ENCODE measurements at places on chromosomes 3 and 15. TPM values are rescaled to one million over a fixed set of nuclear protein-coding genes. Genes with fewer than 3 reads are reported as not detected.

Gene PARP15
- total RNA-seq, result not detected

GRCh38 chr3:40046149-40046548 is 236.7 kb downstream of the MYRIP start:
- peaks cover 6% of the 10 kb centered on the region for H3K36me3 ChIP-seq
- no peak overlapping the region for H3K4me3 ChIP-seq
- H3K27me3 ChIP-seq, result no peaks in the 10 kb centered on the region

DNA sequence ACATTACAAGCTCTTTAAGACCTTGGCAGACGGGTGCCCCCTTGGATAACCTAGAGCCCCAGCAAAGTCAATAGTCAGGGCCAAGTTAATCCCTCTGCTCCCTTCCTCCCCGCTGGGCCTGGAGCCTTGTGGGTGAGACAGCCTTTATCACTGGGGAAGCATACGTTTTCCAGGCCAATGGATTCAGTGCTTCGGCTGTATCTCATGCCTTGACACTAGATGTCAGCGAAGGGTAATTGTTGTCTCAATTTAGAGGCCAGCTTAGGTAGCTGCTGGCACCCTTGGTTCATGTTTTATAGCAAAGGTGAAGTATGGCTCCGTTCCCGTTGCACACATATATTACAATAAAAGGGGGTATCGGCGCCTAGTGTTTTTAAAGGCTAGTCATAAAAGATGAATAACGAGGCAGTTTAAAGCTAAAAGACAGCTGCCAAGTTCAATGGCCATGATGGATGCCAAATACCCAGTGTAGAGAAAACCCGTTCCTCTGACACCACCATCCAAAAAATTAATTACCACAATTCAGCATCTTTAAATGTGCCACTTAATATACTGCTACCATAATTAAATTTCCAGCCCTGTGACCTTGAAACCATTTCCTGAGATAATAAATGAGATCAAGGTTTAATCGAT is 52.3 kb upstream of the BNIP2 start:
- peak; percentile 57 for DNase-seq
- H3K4me1 ChIP-seq, result no peaks in the 10 kb centered on the region

GRCh38 chr3:34934660-34935059 is 704.7 kb upstream of the ARPP21 start:
- no peak overlapping the region for H3K4me3 ChIP-seq
- H3K27me3 ChIP-seq, result no peaks in the 10 kb centered on the region
- DNase-seq, result no peak
- H3K27ac ChIP-seq, result no peak overlapping the region
- H3K4me1 ChIP-seq, result no peaks in the 10 kb centered on the region
- H3K36me3 ChIP-seq, result no peaks in the 10 kb centered on the region

- H3K4me1 ChIP-seq, result no peaks in the 10 kb centered on the region
- no peak overlapping the region for H3K27ac ChIP-seq
- no peaks in the 10 kb centered on the region for H3K27me3 ChIP-seq
Measured at GRCh38 chr15:27642981-27643380, 456.1 kb downstream of the OCA2 start.

Gene ZNF80
- not detected for total RNA-seq

Gene MKRN3
- not detected for total RNA-seq

DNA sequence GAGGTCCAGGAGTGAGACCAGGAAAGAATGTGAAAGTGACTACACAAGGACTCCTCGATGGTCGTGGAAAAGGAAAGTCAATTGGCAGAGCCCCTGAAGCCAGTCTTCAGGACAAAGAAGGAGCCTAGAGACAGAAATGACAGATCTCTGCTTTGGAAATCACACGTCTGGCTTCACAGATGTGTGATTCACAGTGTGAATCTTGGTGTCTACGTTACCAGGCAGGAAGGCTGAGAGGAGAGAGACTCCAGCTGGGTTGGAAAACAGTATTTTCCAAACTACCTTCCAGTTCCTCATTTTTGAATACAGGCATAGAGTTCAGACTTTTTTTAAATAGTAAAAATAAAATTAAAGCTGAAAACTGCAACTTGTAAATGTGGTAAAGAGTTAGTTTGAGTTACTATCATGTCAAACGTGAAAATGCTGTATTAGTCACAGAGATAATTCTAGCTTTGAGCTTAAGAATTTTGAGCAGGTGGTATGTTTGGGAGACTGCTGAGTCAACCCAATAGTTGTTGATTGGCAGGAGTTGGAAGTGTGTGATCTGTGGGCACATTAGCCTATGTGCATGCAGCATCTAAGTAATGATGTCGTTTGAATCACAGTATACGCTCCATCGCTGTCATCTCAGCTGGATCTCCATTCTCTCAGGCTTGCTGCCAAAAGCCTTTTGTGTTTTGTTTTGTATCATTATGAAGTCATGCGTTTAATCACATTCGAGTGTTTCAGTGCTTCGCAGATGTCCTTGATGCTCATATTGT is 6.0 kb downstream of the CCR2 start:
- no peak overlapping the region for H3K27ac ChIP-seq
- no peak overlapping the region for H3K4me3 ChIP-seq
- peak; percentile 32 for DNase-seq
- H3K36me3 ChIP-seq, result no peaks in the 10 kb centered on the region
- H3K27me3 ChIP-seq, result peaks cover 30% of the 10 kb centered on the region

DNA sequence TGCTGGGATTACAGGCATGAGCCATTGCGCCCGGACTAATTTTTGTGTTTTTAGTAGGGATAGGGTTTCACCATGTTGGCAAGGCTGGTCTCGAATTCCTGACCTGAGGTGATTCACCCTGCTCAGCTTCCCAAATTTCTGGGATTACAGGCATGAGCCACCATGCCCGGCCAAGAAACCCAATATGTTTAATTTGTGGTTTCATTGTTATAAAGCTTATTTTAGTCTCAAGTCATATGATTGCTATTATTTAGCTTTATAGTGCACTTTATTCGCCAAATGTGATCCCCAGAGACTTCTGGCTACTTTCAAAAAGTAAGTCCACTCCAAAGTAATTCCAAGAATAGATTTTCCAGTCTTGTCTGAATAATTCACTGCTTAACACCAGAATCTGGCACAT is 19.3 kb upstream of the SLC4A7 start:
- peaks cover 13% of the 10 kb centered on the region for H3K4me1 ChIP-seq
- H3K36me3 ChIP-seq, result no peaks in the 10 kb centered on the region
- H3K27ac ChIP-seq, result no peak overlapping the region
- peak; percentile 77 for DNase-seq
- no peaks in the 10 kb centered on the region for H3K27me3 ChIP-seq
- H3K4me3 ChIP-seq, result no peak overlapping the region

DNA sequence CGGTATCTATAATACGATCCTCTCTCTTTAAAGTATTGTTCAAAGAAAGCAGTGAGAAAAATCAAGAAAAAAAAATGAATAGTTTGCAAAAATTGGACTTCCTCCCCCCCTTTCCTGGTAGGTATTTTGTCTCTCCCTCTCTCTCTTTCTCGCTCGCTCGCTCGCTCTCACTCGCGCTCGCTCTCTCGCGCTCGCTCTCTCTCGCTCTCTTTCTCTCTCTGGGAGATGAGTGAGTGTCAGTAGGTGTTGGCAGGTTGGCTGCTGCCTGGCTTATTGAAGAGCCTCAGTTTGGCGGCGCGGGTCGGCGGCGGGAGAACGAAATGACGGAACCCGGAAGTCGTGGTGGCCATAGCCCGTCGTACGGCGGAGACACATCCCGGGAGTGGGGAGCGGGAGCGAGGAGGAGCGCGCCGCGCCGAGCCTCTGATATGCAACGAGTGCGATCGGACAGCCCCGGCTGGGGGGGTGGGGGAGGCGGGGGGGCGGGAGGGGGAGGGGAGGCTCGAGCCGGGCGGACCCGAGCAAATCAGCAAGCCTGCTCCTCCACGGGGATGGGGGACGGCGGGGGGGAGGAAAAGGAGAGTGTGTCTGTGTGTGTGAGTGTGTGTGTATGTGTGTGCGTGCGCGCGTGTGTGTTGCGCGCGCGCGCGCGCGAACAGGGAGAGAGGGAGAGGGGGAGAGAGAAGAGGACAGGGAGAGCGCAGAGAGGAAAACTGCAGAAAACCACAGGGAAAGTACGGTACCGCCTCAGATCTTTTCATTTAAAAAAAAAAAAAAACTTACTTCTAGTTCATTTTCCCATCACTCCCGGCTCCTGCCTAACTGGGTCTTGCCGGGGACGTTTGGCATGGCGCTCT is at the start of gene MEIS2:
Gene MEIS2, minus strand, starts transcription at position 441 of the 857 bp plus-strand sequence. CDS start 1,083 bp downstream, outside the sequence.
- peaks cover 20% of the 10 kb centered on the region for H3K4me1 ChIP-seq
- no peaks in the 10 kb centered on the region for H3K27me3 ChIP-seq
- peak within 1 kb of the TSS; percentile 93 for H3K27ac ChIP-seq
- H3K36me3 ChIP-seq, result no peaks in the 10 kb centered on the region

Gene GOLGA8T
- total RNA-seq, result 0.61 TPM

Gene SLC25A38
- total RNA-seq, result 37.6 TPM

GRCh38 chr3:197302696-197303341 is 4.4 kb upstream of the DLG1 start:
- H3K4me1 ChIP-seq, result peaks cover 18% of the 10 kb centered on the region
- H3K36me3 ChIP-seq, result peaks cover 4% of the 10 kb centered on the region
- no peak for DNase-seq
- H3K27me3 ChIP-seq, result no peaks in the 10 kb centered on the region
- no peak overlapping the region for H3K27ac ChIP-seq

GRCh38 chr3:183360971-183361624 is 67.3 kb downstream of the MCF2L2 start:
- no peaks in the 10 kb centered on the region for H3K27me3 ChIP-seq
- H3K4me1 ChIP-seq, result peaks cover 6% of the 10 kb centered on the region
- H3K27ac ChIP-seq, result no peak overlapping the region

GRCh38 chr3:27532426-27533260 is 48.5 kb upstream of the SLC4A7 start:
- no peak for DNase-seq
- H3K27me3 ChIP-seq, result no peaks in the 10 kb centered on the region
- peak overlapping the region; percentile 98 for H3K27ac ChIP-seq
- H3K4me1 ChIP-seq, result peaks cover 34% of the 10 kb centered on the region

GRCh38 chr3:46632792-46633191 is 20.5 kb downstream of the FAM240A start:
- H3K4me1 ChIP-seq, result no peaks in the 10 kb centered on the region
- H3K27ac ChIP-seq, result no peak overlapping the region
- DNase-seq, result peak; percentile 2
- H3K36me3 ChIP-seq, result no peaks in the 10 kb centered on the region

Gene WDR93
- total RNA-seq, result 0.47 TPM

Gene ZNF502
- total RNA-seq, result 2.4 TPM

DNA sequence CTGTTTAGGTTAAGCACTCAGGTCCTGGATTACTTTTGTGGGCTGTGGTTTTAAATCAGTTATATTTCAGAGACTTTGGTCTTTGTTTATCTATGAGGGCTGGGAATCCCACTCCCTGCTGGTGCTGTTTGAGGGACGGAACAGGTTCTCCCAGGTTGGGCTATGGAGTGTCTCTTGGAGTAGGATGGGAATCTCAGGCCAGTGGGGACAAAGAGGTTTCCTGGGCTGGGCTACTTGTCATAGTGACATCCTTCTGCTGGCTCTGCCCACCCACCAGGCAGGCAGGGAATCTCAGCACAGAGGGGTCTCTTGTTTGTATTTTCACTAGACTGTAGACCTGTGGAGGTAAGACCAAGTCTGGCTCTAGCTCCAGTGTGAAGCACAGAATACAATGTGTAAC is 47.2 kb upstream of the UBE3A start:
- no peaks in the 10 kb centered on the region for H3K27me3 ChIP-seq
- H3K4me1 ChIP-seq, result peaks cover 8% of the 10 kb centered on the region
- H3K36me3 ChIP-seq, result no peaks in the 10 kb centered on the region

- no peaks in the 10 kb centered on the region for H3K27me3 ChIP-seq
- no peak for DNase-seq
- H3K27ac ChIP-seq, result no peak overlapping the region
- H3K4me1 ChIP-seq, result peaks cover 16% of the 10 kb centered on the region
- H3K36me3 ChIP-seq, result peaks cover 6% of the 10 kb centered on the region
- H3K4me3 ChIP-seq, result no peak overlapping the region
Measured at GRCh38 chr3:13556207-13556606, 7.3 kb downstream of the FBLN2 start.

DNA sequence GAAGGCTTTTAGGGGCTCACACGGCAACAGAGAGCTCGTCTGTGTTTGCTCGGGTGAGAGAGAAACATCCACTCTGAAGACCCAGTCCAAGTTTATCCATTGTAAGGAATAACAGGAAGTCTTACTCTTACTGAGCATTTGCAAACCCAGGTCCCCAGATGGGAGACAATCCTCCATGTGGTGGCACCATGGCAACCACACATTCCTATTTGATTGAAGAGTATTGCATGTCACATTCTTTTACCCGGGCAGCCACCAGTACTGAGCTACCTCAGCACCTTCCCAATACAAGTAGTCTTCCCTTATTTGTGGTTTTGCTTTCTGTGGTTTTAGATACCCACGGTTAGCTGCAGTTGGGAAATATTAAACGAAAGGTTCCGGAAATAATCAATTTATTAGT is 302.9 kb upstream of the RASGRP1 start:
- no peak overlapping the region for H3K4me3 ChIP-seq
- H3K27me3 ChIP-seq, result no peaks in the 10 kb centered on the region
- H3K4me1 ChIP-seq, result peaks cover 8% of the 10 kb centered on the region

- no peak overlapping the region for H3K27ac ChIP-seq
- no peaks in the 10 kb centered on the region for H3K27me3 ChIP-seq
- DNase-seq, result no peak
- peaks cover 26% of the 10 kb centered on the region for H3K4me1 ChIP-seq
- no peaks in the 10 kb centered on the region for H3K36me3 ChIP-seq
- H3K4me3 ChIP-seq, result no peak overlapping the region
Measured at GRCh38 chr3:117631781-117632180, 922.2 kb downstream of the TUSC7 start.

- H3K36me3 ChIP-seq, result no peaks in the 10 kb centered on the region
- H3K4me1 ChIP-seq, result no peaks in the 10 kb centered on the region
- no peaks in the 10 kb centered on the region for H3K27me3 ChIP-seq
- H3K4me3 ChIP-seq, result no peak overlapping the region
- DNase-seq, result no peak
Measured at GRCh38 chr3:111650378-111651275, 55.5 kb upstream of the ZBED2 start.

DNA sequence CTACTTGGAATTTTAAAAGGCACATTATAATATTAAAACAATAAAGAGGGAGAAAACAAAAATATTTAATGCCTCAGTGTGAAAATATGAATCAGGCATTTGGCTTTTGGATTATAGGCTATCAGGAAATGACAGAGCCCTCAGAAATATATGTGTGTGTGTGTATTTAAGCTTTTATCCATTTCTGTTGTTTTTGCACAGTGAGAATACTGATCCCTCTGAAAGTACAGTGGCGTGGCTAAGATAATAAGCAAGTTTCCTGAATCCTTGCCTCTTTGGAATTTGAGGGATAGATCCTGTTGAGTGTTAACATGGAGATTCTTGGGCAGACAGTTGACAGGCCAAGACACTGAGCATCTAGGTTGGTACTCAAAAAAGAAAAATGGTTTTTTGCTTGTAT is 234.8 kb upstream of the ZBTB20 start:
- H3K27me3 ChIP-seq, result no peaks in the 10 kb centered on the region
- H3K36me3 ChIP-seq, result no peaks in the 10 kb centered on the region
- no peaks in the 10 kb centered on the region for H3K4me1 ChIP-seq
- no peak for DNase-seq
- H3K27ac ChIP-seq, result no peak overlapping the region
- no peak overlapping the region for H3K4me3 ChIP-seq

Gene CCNL1
- total RNA-seq, result 103 TPM

GRCh38 chr3:28716939-28717338 is 368.3 kb upstream of the AZI2 start:
- DNase-seq, result no peak
- no peaks in the 10 kb centered on the region for H3K36me3 ChIP-seq
- H3K27ac ChIP-seq, result no peak overlapping the region
- H3K4me1 ChIP-seq, result no peaks in the 10 kb centered on the region

Gene XCR1
- not detected for total RNA-seq
